ENCODE measurements at places on chromosomes 12 and 14.
A peak's percentile ranks its signal among the peaks of the same experiment; 100 is the strongest.

DNA sequence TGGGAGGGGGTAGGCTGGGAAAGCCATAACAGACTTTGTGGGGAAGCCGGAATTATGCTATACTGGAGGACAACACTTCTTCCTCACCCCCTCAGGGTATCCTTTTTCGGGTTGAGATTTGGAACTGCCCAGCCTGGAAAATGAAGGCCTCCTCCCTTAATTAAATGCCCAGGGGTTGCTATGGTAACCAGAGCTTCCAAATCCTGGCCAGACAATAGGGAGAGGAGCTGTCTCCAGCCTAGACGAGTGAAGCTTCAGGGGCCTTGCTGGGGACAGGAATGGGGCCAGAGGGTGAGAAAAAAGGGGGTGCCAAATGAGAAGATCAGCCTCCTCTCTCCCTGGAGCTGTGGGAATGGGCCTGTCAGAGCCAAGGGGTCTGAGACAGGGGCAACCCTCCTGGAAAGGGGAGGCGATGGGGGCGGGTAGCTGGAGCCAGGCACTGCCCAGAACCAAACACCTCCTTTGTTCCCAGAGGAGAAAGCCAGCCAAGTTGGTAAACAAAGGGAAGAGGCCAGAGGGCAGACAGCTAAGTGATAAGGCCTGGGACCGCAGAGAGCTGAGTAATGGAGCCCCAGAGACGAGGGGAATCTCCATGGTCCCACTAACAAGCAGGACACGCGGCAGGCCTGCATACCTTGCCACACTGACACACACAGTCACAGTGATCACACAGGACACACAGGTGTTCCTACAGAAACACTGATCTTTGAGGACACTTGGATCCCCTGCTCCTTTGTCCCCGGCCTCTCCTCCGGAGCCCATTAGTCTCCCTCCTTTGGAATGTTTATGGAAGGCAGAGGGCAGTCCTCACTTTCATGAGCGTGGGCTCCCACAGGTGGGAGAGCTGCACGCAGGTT, 17.9 kb upstream of the RND1 start:
- DNase-seq: peak; percentile 78

GRCh38 chr12:62642486-62642885, 175.9 kb downstream of the MON2 start:
- no peak for DNase-seq

DNA sequence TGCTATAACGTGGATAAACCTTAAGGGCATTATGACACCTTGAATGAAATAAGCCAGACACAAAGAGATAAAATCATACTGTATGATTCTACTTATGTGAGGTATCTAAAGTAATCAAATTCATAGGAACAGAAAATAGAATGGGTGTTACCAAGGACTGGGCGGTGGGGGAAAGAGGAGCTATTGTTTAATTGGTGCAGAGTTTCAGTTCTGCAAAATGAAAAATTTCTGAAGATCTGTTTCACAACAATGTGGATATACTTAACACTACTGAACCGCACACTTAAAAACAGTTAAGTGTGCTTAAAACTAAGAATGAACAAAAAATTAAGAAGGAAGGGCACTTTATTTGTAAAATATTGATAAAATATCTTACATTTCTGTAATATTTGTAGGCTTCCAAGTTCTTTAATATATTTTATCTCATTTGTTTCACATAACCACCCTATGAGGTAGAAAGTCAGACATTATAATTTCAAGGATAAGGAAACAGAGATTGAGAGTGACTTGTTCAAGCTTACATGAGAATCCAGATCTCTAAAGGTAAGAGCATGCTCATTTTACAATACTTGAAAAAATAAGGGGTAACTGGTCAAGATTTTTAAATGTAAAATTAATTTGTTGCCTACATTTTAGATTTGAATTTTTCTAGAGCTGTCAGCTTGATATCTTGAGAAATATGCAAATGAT, 14.9 kb downstream of the LTA4H start:
- no peak for DNase-seq

GRCh38 chr14:103091041-103091882, 3.3 kb upstream of the EXOC3L4 start:
- no peak for DNase-seq

GRCh38 chr14:76599559-76600287, 161.5 kb upstream of the VASH1 start:
- no peak for DNase-seq

DNA sequence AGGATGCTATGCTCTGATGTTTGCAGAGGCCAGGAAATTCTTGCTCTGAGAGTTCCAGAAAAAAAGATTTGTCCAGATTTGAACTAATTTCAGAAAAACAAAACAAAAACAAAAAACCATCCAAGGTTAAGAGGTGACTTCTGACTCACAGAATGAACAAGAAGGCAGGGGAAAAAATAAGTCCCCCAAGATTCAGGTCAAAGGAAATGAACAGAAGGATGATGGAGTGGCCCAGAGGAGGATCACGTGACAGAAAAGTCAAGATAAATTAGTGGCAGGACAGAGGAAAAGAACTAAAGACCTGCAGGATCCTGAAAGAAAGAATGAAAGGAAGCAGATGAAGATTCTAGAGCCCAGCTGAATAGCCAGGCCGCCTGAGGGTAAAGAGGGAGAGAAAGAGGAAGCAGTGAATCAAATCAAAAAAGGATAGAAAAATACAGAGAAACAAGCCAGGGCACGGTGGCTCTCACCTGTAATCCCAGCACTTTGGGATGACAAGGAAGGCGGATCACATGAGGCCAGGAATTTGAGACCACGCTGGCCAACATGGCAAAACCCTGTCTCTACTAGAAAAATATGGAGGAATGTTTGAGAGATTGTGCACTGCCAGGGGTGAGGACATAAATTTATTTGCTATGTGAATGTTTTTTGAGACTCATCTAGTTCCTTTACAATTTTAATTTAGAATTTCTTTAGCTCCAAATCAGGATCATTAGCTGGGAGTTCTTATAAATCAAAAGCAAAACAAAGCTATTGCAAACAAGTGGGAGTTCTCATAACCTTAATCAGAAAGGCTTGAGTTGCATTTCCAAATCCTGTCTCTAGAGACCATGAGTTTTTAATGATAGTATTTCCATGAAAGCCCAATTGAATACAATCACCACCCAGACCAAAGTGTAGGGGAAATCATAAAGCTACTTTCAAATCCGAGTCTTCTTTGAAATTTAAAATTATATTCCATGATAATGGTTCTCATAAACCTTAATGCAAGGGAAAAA, 217.1 kb upstream of the PLEKHG7 start:
- no peak for DNase-seq

DNA sequence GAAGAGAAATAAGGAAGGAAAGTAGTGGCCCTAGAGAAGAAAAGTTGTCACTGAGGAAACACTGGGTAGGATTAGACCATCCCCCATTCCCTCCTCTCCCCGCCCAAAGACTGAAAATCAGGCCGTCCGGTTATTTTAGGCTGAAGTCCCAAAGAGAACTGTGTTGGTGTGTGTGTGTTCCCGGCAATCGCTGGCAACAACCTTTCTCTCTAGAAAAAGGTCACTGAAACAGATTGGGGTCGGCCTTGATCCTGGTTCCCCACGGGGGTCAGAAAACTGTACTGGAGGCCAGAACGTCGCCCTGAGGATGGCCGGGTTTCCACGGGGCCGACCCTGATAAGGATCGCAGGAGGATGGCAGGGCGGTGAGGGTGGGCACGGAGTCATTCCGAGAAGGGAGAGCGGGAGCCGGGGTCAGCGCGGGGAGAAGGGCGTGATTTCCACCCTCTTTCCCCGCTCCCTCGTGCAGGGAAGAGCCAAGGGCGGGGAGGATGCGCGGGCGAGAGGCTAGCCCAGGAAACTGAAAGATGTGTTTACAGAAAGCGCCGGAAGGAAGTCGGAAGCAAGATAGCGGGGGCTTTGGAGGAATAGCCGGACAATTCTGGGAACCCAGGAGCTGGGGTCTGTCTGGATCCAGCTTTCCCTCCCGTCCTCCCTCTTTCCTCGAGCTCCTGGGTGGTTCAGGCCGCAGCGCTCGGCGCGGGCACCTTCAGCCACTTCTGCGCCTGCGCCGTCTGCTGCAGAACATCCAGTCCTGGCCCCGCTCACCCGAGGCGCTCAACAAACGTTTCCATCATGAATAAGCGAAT, 25.3 kb upstream of the SPTLC2 start:
- no peak for DNase-seq

GRCh38 chr12:114993165-114993564, 309.2 kb upstream of the TBX3 start:
- DNase-seq: no peak

DNA sequence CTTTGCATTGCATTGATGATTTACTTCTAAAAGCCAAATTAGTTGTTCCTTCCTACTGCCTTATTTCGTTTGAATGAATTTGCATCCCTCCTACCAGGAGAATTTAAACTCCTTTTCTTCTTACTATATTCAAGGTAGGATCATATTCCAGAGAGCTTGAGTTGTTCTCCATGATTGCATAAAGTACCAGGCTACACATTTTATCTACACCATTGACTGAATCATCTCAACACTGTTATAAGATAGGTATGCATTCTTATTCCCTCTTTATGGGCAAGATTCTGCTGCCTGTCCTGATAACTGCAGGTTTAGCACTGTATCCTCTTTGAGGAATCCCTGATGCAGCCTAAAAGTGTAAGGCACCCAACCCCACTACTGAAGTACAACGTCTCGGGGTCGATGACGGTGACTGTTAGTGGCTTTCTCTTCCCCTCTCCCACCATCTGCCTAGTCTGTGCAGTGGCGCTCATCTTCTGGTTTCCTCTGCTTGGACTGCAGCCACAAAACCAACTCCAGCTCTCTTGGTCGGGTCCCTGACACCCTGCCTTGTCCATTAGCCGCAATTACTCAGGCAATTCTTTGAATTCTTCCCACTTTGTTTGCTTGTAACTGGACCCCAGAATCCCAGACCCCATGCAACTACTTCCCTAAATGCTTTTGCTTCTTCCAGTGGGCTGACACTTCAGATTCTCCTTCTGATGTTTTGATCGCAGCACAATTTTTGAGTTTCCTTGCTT, 44.4 kb upstream of the STXBP6 start:
- DNase-seq: no peak

DNA sequence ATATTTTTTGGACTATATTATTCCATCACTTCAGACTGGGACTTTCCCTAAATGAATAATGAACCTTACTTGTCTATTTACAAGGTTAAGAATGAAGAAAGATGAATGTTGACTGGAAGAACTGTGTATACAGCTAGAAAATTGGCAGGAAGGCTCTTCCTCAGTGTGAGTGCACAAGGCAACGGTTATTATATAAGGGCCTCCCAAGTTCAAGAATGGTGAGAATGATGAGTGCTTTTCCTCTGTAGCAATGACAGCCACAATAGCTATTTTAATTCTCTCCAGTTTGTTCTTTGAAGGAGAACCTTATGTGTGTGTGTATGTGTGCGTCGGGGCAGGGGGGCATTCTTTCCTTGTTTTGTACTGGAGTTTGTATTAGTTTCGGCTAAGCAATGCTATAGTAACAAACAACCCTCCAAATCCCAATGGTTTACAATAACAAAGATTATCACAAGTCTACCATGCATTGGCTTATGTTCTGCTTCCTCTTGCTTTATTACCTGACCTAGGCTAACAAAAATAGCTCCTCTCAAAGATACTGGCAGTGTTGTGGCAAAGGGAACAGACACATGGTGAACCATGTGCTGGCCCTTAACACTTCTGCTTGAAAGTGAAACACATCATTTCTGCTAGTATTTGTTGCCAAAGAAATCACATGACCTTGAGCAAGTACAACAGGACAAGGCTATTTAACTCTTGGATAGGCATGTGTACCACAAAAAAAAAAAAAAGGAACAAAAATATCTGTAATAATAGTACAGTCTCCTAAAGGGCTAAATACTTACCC, 139.5 kb downstream of the RMST start:
- DNase-seq: no peak

Data from COR-L47 (cell line).